AG08395 (cell line): ENCODE measurements at places on chromosomes 1 and 21.

DNA sequence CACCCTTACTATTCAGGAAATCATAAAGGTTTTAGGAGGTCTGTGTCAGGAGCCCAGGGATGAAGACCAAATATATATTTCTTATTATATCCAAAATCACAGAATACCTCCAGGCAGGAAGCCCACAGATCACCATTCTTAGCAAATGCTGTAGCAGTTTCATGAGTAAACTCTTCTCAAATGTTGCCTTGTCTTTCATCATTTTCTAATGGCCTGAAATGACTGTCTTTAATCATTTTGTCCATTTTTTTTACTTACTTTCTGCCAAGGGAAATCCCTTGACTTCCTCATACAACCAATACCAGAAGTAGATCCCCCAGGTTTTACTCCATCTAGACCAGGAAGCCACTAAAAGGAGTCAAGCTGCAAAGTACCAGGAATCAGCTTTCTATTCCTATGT lies 32.4 kb downstream of the PSMG1 start:
- no peak for DNase-seq

- DNase-seq = peak; percentile 49
These were observed 5.6 kb upstream of the KPRP start for GRCh38 chr1:152752225-152752624.

- no peak for DNase-seq
These were observed 3.4 kb upstream of the PPOX start for GRCh38 chr1:161162806-161163205.

- no peak for DNase-seq
These were observed 94.5 kb downstream of the FNBP1L start for GRCh38 chr1:93542398-93542797.

- DNase-seq = no peak
These were observed 92.1 kb upstream of the C1orf174 start for GRCh38 chr1:3992103-3992556.

DNA sequence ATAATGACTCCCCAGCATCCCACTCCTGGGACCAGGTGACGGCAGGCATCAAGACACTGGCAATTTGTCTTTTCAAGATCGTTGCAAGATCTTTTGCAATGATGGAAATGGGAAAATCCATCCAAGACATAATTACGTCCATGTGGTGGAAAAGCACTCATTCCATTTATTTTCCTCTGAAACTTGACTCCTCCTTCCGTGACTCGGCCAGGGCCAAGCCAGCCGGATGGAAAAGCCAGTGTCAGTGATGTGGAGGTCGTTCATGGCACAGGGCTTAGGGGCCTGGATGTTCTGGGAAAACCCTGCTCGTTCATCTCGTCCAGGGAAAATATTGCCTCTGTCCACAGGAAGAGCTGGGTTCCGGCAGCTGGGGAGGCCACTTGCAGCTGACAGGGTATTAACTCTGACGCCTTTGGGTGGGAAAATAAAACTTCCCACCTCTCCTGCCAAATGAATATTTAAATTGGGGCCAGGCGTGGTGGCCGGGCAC lies 46.2 kb downstream of the C1orf198 start:
- peak; percentile 80 for DNase-seq

- no peak for DNase-seq
These were observed 90.7 kb upstream of the COL11A1 start for GRCh38 chr1:103199001-103199400.

DNA sequence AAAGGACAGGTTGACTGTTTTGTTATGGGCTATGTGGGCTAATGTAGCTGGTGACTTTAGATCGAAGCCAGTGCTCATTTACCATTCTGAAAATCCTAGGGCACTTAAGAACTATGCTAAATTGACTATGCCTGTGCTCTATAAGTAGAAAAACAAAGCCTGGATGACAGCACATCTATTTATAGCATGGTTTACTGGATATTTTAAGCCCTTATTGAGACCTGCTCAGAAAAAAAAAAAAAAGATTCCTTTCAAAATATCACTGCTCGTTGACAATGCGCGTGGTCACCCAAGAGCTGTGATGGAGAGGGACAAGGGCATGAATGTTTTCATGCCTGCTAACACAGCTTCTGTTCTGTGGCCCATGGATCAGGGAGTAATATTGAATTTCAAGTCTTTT lies 48.1 kb downstream of the CAMSAP2 start:
- no peak for DNase-seq

DNA sequence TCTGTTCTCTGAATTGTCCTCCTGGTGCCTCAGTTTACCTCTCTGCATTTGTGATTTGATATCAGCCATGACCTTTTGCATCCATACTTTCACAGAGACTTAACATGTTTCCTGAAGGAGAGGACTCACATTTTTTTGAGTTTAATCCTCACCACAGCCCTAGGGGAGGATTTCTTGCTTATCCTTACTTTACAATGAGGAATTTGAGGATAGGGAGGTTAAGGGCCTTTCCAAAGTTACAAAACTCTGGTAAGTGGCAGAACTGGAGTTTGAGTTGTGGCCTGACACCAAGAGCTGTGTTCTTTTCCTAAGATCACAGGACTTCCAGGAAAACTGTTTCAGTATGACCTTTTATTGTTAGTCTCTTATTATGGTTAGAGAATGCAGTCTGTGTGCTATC lies 34.2 kb downstream of the TNFRSF8 start:
- DNase-seq = no peak

- no peak for DNase-seq
These were observed 516.9 kb downstream of the PTPRU start for GRCh38 chr1:29753244-29753643.

DNA sequence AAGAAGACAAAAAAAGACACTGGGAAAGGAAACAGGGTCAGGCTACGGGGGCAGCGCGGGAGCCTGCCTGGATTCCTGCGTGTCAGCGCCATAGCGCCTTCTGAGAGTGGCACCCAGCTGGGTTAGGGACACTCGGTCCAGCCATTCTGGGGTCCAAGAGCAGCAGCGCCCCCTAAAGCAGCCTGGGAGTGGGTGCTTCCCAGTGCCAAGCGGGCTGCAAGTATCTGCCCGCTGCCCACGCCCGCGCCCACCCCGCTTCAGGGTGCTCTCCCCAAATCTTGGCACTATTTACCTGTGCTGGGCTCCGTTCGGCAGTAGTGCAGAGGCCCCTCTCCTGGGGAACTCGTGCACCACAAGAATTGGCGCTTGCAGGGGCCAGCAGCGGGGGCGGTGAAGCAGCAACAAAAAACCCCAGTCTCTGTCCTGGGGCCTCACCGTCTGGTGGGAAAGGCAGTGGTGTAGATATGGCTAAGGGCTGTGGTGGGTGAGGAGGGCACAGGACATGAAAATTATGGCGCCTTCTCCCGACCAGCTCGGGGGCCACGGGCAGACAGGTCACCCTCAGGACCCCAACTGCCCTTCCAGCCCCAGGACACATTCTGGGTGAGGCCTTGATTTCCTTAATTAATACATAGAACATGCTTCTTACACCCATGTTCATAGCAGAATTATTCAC lies 24.1 kb upstream of the LBR start:
- no peak for DNase-seq

DNA sequence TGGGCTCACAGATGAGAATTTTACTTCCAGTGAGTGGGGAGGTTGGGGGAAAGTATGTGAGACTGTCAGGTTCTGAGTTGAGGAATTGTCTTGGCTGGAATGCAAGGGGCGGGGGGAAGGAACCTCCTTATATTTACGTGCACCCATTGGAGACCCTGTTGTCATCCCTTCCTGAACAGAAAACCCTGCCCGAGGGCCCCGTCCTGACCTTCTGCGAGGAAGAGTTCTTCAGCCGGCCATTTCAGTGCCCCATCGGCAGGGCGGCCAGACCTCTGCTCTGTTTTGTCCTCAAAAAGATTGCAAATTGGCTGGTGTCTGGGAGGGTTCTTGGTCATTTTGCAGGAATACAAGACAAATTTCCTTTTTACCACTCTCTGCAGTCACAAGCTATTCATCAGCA lies 7.1 kb downstream of the KIF26B start:
- no peak for DNase-seq

DNA sequence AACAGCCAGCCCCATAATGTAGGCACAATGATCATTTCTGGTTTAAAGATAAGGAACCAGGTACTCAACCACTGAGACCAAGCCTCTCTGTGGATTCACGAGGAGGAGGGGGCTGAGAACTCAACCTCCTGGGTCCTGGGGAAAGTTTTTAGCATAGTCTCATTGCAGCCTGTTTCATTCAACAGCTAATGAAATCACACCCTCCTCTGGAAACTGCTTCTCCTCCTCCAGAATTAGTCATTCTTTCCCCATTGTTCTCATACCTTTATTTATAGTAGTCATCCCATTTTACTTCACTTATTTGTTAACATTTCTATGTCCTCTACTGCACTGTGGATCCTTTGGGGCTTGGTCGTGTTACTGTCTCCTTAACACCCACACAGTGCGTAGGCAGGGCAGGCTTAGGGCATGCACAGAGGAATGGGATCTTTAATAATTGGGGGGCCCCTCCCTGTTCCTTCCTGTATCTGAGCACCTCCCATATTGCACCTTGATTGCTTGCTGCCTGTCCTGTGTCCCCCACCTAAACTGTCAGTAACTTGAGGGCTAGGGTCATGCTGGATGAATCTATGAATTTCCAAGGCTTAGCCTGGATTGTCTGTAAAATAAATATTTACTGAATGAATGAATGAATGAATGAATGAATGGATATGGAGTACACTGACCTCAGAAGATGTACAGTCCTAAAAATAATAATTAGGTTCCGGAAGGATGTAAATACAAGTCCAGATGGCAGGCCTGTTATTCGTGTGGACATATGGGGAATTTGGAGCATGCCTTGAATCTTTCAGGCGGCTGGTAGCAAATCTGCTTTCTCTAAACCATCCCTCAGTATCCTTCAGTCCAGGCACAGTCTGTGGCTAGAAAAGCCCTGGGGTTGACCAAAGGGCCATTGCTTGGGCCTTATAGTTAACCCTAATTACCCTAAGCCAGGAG lies 153.8 kb upstream of the HMGB4 start:
- DNase-seq = peak; percentile 74

- DNase-seq = no peak
These were observed 10.0 kb downstream of the PSRC1 start for GRCh38 chr1:109272831-109273547.

DNA sequence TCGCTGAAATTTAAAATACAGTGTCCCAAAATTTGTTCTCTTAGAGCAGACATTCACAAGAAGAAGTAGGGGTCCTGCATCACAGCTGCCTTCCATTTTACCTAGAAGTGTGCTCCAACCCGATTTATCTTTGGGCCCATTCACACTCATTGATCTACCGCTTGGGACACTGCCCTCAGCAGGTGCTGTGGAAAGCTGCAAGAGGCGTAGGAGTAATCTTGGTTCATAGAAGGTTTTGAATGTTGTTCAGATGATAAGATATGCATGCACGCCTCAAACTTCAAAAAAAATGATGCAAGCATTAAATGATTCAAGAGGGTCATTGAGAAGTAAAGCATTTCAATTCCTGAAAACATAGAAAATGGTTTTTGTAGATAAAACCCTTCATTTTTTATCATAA lies 18.6 kb upstream of the C1orf105 start:
- no peak for DNase-seq
